ENCODE measurements at places on chromosomes 13 and 19.

GRCh38 chr19:39183104-39183503, 13.7 kb upstream of the NCCRP1 start:
- no peak for DNase-seq

DNA sequence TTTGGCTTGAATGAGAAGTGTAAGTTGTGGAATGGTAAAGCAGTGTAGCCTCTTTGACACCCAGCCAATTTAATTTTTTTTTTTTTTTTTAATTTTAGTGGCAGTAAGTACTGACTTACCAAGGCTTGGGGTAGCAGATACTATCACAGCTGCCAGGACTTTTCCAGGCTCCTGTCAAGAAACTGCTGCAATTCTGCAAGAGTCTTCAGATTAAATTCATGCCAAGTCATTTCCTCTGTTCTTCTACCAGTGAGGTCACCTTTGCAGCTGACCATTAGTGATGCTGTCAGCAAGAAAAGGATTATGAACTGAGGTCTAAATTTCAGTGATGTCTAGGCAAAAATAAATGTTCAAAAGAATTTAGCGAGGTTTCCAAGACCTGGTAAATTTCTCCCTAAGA, 91.2 kb downstream of the GGACT start:
- DNase-seq: no peak

GRCh38 chr13:84645196-84646012, 763.1 kb upstream of the SLITRK1 start:
- DNase-seq: no peak

DNA sequence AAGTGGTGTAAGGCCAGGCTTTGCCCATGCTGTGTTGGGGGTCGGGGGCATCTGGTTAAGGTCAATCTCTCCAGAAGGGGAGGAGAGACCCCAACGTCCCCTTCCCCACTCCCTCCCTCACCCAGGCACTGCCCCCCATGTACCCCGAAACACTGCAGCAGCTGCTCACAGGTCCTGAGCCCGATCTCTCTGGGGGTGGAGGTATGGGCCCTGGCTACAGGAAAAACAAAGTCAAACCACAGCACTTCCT, 10.2 kb downstream of the CAPN12 start:
- no peak for DNase-seq

- DNase-seq: no peak
Measured at GRCh38 chr13:41136396-41137031, 3.9 kb upstream of the KBTBD6 start.

DNA sequence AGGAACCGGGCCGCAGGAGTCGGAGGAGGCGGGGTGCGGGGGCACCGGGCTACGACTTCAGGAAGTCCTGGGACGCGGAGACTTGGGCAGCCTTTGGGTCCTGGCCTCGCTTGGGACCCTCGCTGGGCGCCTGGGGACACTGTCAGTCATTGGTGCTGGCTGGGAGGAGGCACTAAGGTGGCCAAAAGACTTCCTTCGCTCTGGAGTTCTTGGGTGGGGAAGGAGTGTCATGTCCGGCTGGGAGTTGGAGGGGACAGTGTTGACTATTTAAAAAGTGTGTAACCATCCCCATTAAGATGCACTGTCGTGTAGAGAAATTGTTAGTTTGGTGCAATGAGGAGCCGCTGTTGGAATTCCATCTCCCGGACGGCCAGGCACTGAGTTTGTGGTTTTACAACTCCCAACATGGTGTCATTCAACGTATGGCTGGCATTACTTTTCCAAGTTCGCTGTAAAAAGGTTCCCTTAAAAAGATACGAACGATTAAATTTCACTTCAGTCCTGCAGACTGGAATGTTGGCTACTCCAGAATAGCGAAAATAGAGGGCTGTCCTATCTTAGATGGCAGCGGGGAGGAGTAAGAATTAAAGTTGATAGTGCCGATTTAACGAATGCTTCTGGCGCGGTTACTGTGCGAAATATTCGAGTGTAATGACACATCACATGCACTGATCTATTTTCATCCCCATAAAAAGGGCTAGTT, 776 bp downstream of the DNAJC3 start:
- DNase-seq: no peak

- DNase-seq: no peak
Measured at GRCh38 chr19:3250675-3251074, 26.2 kb downstream of the CELF5 start.

GRCh38 chr13:83752141-83752540, 130.1 kb downstream of the SLITRK1 start:
- DNase-seq: no peak

DNA sequence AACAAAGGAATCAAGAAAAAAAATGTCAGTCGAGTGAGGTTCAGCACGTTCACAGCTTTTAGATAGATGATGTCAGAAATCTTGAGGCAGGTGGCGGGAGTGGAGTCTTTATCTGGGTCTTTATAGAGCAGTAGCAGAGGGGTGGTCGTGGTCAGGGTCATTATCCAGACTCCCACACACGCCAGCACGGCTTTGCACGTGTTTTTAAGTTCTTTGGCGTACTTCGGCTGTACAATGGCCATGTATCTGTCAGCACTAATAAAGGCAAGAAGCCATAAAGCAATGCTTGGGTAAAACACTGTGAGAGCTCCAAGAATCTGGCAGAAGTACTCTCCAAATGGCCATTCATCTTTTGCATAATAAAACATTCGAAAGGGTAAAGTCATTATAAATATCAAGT, 2.9 kb downstream of the GPR18 start:
- DNase-seq: no peak

- no peak for DNase-seq
Measured at GRCh38 chr13:100399455-100399854, 189.1 kb downstream of the GGACT start.

- no peak for DNase-seq
Measured at GRCh38 chr13:55255236-55255635, 1885.5 kb upstream of the PRR20A start.

DNA sequence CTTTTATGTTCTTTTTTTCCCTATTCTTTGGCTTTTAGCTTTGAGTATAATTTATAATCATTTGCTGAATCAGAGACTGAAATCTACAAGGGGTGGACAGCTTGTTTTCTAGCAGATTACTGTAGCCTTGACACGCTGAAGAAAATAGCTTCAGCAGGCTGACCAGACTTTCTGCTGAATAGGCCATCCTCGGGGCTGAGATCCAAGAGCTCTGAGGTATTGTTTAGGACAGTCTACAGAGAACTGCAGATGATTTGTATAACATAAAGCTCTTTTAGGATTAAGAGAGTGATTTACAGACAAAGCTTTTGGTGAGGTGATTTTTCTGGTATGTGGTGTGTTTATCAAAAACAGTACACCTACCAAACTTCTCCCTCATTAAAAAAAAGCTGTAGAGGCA, 16.8 kb downstream of the POLR1D start:
- DNase-seq: no peak

DNA sequence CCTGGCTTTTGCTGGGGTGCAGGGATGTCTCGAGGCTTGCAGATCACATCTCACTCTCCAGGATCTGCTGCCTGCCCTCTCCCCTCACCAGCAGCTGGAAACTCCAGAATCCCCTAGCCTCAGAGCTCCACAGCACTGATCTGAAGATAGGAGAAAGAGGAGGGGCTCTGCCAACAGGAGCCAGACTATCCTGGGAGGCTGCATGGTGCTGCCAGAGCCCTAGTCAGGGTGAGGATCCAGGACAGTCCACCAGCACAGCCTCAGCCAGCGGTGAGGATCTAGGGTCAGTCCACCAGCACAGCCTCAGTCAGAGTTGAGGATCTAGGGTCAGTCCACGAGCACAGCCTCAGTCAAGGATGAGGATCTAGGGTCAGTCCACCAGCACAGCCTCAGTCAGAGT, 65.2 kb downstream of the RAB20 start:
- DNase-seq: no peak

GRCh38 chr19:38878575-38879399, 712 bp upstream of the RINL start:
- DNase-seq: no peak

DNA sequence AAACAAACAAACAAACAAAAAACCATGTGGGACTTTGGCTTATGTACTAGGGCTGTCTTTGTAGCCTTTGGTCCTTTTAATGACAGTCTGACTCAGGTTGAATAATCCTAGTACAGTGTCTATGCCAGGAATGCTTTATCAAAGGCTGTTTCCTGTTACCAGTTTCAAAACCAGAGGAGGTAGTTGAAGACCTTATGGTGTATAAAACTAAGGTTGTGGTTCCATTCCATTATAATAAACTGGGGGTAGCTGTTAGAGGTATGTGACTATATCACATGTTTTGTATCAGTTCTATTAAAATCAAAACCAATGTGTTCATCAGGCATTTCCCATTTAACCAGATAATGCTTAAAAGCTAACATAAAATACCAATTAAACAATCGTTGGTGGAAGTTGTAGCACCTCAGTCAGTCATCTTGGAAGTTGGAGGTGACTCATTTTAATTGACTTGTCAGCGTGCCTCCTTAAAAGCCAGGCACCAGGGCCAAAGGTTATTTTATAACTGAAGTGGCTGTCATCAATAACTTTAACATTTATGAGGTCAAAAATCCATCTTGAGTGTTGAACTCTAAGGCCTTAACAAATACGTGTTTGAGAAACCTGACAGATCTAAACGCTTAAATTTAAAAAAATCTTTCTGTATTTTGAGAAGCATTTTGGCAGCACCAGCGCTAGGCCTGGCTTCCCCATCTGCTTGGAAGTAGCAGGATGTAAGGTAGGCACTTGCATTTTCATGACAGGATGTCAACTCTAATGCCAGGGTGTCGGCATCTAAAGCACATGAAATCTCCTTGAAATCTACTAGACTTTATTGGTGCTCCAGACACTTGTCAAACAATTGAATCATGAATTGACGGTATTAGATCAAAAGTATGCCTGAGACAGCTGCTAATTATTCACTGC, 162.5 kb downstream of the LMO7 start:
- DNase-seq: no peak

GRCh38 chr19:45682117-45682516, 9.6 kb downstream of the SNRPD2 start:
- no peak for DNase-seq

DNA sequence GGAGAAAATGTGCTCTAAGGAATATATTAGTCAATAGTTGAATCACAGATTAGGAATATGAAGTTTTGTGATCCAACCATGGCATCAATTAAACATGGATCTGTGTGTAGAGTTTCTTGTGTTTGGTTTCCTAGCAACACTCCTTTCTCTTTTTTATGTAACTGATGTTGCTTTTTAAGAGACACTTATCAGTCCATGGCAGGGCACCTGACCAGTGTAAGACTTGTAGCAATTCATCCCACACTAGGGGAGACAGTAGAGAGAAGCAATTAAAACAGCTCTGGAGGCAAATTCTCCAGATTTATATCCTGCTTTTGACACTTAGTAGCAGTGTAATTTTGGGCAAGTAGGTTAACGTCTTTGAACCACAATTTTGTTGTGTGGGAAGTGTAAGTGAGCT, 1229.0 kb downstream of the PCDH9 start:
- no peak for DNase-seq

- no peak for DNase-seq
Measured at GRCh38 chr19:3665681-3666544, 34.4 kb downstream of the PIP5K1C start.

DNA sequence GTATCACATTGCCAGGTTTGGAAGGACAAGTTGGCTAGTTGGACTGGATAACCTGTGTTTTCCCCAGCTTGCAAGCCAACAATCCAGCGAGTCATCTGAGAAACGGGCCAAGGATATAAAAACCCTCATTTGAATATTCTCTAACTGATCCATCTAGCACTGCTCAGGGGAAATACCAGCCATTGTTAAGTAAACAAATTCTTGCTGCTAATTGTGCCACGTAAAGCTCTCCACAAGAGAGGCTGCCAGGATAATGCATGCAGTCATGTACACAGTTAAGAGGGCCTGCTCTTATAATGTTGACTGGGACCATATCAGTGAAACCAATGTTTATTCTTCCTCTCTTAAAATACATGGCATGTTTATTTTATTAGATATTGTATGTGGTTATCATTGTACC, 663.2 kb upstream of the SGCG start:
- no peak for DNase-seq

Measured in CMK (cell line).